ENCODE measurements at places on chromosomes 4 and X. TPM values are rescaled to one million over a fixed set of nuclear protein-coding genes. Genes with fewer than 3 reads are reported as not detected.

Gene KLHL13
- 90.3 TPM for total RNA-seq

Gene LARP1B
- total RNA-seq: 32.5 TPM

- no peak for DNase-seq
Measured at GRCh38 chr4:53986062-53986461, 78.3 kb downstream of the CHIC2 start.

GRCh38 chr4:165489786-165490185 is 111.0 kb downstream of the CPE start:
- DNase-seq: peak; percentile 16

DNA sequence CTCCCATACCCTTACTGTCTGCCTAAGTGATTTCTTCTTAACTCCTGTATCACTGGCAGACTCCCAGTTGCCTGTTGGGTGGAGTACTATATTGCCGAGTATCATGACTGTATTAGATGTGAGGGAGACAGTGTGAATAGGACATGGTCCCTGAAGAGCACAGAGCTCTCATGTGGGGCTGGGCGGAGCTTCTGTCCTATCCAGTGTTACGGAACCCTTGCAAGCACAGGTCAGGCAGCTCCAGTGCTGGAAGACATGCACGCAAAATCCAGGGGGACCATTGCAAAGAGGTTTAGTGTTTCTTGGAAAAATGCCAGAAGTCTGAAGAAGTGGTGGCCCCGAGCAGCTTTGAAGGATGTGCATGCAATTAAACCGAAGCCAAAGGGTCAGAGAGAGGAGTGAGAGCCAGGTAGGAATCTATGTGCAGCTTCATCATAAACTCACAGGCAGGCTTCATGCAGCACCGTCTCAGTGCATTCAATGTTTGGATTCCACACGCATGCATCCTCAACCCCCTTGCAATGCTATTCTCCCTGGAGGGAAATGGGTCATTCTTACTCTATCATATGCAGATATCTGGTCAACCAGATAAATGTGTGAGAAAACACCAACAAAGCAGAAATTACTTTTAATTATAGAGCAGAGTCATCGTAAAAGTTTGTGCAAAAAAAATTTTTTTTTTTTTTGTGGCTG is 49.7 kb upstream of the DHRSX start:
- DNase-seq: no peak

Gene GC
- total RNA-seq: not detected

Gene ODAPH
- not detected for total RNA-seq

Gene RBM41
- 26.5 TPM for total RNA-seq

- no peak for DNase-seq
Measured at GRCh38 chrX:110258552-110258951, 59.3 kb downstream of the AMMECR1 start.

DNA sequence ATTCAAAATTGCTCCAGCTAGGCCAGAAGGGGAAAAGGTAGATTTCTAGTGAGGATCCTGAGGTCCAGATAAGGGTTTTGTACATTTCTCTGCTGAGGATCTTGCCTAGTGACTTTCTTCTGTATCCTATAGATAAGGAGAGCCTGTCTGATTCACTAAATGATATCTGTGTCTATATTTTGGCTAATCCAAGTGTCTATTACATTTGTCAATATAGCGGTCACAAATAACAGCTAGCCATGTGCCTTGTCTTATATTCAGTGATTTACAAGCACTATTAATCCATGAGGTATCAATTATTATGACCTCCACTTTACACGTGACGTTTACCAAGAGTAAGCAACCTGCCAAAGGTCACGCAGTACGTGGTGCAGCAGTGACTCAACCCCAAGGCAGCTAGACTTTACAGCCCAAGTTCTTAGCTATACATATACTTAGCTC is 41.6 kb downstream of the TMEM165 start:
- no peak for DNase-seq

Gene MTNR1A
- 0.21 TPM for total RNA-seq

DNA sequence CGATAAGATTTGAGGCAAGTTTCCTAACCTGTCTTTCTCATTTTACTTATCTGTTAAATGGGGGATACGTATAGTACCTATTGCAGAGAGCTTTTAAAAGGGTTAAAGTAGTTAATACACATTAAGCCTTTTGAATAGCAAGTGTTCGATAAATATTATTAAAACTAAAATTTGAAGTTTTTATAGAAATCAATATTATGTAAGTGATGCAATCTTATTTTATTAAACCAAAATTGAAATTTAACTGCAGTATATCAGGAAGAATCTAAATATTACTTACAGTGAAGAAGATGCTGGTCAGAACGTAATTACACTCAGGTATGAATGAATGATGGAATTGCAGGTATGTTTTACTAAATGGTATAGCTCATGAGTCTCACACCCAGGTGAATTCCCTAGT is 58.0 kb downstream of the ANXA3 start:
- no peak for DNase-seq

GRCh38 chrX:11792461-11793421 is 34.7 kb downstream of the MSL3 start:
- no peak for DNase-seq

DNA sequence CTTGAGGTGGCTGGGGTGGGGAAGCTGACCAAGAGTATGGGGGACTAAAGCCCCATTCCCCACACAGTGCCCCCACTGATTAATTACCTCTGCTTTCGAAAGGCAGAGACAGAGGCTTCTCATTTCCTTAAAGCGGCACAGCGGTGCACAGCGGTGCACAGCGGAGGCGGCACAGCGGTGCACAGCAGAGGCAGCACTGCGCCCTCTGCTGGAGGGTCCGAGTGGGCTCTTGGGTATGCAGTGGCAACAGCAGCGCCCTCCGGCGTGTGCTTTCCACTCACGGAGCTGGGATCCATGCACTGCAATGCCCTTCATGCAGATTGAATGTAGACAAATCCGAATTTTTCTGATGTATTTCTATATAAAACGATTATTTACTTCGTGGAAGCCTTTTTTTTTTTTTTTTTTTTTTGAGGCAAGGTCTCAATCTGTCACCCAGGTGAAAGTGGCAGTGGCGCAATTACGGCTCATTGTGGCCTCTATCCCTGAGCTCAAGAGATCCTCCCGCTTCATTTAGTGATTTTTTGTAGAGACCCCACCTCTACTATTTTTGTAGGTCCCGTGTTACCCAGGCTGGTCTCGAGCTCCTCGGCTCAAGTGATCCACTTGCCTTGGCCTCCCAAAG is 19.7 kb upstream of the PRPS2 start:
- peak; percentile 14 for DNase-seq

Gene USP17L12
- total RNA-seq: not detected

- no peak for DNase-seq
Measured at GRCh38 chrX:132267392-132267791, 48.1 kb upstream of the RAP2C start.

All from tongue (tissue), 3 donors.